Glutamatergic neuron (in vitro differentiated cells): ENCODE measurements at places on chromosomes 1 and 21. TPM values are rescaled to one million over a fixed set of nuclear protein-coding genes. Genes with fewer than 3 reads are reported as not detected.

Gene REN
- total RNA-seq = not detected

DNA sequence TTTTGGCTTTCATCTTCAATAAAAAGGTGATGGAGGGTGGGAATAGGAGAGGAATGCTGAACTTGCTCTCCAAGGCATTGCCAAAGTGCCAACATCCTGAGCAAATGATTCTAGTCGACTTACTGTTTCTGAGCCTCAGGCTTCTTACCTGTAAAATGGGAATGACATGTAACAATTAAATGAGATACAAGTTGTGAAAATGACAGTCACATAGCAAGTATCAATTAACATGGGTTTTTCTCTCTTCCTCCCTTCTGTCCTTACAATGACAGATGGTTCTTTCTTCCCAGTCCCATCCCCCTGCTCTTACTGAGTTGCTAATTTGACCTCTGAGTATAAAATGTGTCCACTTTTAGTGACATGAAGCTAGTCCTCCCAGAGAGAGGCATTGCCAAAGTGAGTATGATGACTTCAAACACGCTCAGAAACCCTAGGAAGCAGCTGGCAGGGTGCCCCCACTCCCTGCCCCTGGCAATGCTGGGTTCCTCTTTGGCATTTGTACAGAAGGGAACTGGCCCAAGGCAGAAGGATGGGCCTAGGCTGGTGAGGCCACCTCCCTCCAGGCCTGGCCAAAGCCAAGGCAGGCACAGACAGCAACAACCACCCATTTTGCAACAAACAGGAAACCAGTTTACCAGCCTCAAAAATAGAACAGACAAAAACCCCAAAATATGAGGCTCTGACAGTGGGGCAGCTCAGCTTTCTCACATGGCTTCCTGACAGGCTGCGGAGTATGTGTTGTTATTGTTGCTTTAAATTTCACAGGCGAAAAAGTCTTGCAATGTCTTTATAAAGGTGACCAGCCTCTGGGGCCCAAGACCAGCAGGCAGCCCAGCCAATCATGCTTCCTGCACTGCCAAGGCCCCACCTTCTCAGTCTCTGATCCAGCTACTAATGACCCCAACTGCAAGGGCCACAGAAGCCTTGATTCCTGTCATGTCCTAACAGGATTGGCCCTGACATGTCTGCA is 115.9 kb downstream of the HIVEP3 start:
- no peak overlapping the region for H3K4me3 ChIP-seq
- H3K4me1 ChIP-seq = peaks cover 12% of the 10 kb centered on the region
- H3K27me3 ChIP-seq = peaks cover 4% of the 10 kb centered on the region
- DNase-seq = no peak
- peak overlapping the region; percentile 9 for H3K27ac ChIP-seq

DNA sequence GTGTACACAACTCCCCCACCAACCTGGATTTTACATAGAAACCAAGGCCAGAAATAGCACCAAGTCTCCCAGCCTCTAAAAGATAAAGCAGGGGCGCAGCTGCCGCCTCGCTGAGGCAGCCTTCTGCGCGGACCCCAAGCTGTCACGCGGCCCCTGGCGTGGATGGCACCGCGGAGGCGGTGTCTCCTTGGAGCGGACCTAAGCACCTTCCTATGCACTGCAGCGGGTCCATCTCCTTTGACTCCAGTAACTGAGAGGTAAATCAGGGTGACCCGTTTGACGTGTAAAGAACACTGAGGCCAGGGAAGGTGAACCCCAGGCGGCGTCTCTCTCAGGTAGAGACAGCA is 17.0 kb downstream of the ZNF697 start:
- H3K4me1 ChIP-seq = peaks cover 30% of the 10 kb centered on the region
- H3K27me3 ChIP-seq = peaks cover 3% of the 10 kb centered on the region
- no peak overlapping the region for H3K4me3 ChIP-seq
- DNase-seq = no peak
- H3K27ac ChIP-seq = no peak overlapping the region

- no peak overlapping the region for H3K27ac ChIP-seq
- no peak for DNase-seq
These were observed 79.7 kb upstream of the RUNX3 start for GRCh38 chr1:25009671-25010262.

Gene PIGK
- 15.3 TPM for total RNA-seq

GRCh38 chr1:22680726-22681125 is 27.7 kb downstream of the C1QB start:
- H3K36me3 ChIP-seq = no peaks in the 10 kb centered on the region
- H3K4me1 ChIP-seq = peaks cover 2% of the 10 kb centered on the region
- DNase-seq = no peak
- H3K27ac ChIP-seq = no peak overlapping the region
- H3K4me3 ChIP-seq = no peak overlapping the region
- H3K27me3 ChIP-seq = no peaks in the 10 kb centered on the region

Gene GNG12
- 1.3 TPM for total RNA-seq

- peaks cover 12% of the 10 kb centered on the region for H3K27me3 ChIP-seq
- no peak overlapping the region for H3K4me3 ChIP-seq
- peaks cover 5% of the 10 kb centered on the region for H3K36me3 ChIP-seq
- peak overlapping the region; percentile 88 for H3K27ac ChIP-seq
These were observed 116.0 kb downstream of the TOMM20 start for GRCh38 chr1:235012436-235013210.
